ENCODE measurements at places on chromosomes 7 and 10.

DNA sequence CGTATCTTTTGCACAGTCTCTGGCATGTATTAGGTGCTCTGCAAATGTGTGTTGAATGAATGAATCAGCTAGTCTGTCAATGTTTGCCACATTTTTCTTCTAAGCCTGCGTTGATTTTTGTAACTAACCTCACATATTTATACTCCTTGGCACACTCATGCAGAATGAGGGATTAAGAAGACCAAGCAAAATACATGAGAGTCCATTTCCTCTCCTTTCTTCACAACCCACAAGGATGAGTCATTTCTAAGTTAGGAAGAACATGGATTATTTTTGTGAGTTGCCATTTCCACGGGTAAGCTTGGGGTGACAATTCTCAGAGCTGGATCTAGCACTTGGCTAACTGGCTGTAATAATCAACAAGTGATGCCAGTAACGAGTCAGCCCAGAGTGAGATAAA is 158.8 kb downstream of the TWIST1 start:
- no peak for DNase-seq

DNA sequence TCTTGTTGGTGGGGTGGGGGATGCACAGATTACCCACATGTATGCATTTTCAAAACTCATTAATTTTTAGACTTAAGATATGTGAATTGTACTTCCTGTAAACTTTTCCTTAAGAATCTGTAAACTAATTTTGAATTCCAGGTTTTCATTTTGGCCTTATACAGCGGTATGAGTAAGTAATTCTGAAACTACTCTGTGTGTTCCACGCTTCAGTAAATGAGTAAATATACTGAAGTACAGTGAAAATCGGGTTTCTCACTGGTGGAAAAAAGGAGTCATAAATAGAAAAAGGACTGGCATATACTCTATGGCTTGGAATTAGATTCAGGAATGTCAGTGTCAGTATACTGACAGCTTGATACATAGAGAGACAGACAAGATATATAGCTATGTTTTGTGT is 72.8 kb downstream of the CTTNBP2 start:
- DNase-seq: no peak

DNA sequence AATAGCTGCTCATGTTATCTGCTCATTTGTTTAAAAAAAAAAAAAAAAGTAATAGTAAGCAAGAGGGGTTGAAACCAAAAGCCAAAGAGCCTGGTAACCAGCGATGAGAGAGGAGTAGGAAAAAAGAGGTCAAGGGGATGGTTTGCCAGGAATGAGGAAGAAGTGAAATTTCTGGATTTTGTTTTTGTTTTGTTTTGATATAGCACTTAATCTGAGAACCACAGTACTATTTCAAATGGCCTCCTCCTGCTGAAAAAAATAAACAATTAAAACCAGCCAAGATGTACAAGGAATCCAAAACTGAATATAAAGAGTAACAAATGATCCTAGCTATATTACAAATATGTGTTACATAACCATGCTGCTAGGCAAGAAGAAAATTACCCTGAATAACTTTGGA is 213.1 kb downstream of the FGFR2 start:
- no peak for DNase-seq

GRCh38 chr10:70568781-70569495 is 33.6 kb downstream of the PRF1 start:
- DNase-seq: no peak

- no peak for DNase-seq
These were observed 18.7 kb downstream of the CCDC136 start for GRCh38 chr7:128810473-128810872.

DNA sequence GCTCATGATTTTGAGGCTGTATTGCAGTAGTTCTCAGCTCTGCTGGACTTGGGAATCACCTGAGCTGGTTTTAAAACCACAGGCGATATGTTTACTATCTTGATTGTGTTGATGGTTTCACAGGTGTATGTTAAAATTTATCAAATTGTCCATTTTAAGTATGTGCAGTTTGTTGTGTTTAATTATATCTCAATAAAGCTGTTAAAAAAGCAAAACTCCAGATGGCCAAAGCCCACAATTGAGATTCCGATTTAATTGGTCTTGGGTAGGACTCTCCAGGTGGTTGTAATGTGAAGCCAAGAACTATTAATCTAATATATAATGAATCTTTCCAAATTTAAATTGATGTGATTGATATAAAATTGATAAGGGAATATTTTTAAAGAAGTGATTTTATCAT is 48.6 kb downstream of the NRCAM start:
- no peak for DNase-seq

- no peak for DNase-seq
These were observed 207.3 kb upstream of the SH2B2 start for GRCh38 chr7:102079140-102080018.

DNA sequence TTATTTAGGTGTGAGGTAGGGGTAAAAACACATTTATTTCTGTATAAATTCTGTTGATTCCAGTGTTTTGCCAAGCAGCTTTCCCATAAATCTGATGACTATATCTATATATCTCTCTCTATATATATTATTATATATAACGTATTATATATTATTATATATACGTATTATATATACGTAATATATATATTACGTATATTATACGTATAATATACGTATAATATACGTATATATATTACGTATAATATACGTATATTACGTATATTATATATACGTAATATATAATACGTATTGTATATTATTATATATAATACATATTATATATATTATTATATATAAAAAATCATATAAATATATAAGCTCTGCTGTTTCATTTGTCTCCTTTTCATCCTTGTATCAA is 163.5 kb downstream of the GPR158 start:
- DNase-seq: no peak

DNA sequence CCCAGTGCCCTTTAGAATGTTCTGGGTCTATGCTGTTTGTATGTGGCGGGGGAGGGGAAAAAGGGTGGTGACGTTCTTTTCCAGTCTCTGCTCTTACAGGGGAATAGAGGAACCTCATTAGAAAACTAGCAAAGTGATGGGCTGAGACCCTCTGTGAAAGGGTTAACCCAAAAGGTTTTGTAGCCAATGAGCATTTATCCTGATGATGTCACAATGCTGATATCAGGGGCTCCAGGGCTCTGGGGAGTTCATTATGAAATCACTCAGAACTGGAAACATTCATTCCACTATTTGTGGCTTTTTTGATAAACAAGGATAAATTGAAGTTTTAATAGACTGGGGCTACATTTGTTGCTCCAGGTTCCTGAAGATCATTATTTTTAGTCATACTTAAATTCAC is 71.7 kb downstream of the ARID5B start:
- DNase-seq: no peak

GRCh38 chr7:116377721-116378120 is 121.8 kb upstream of the CAV2 start:
- DNase-seq: no peak

- no peak for DNase-seq
These were observed 672.9 kb upstream of the LRRTM3 start for GRCh38 chr10:66252986-66253385.

DNA sequence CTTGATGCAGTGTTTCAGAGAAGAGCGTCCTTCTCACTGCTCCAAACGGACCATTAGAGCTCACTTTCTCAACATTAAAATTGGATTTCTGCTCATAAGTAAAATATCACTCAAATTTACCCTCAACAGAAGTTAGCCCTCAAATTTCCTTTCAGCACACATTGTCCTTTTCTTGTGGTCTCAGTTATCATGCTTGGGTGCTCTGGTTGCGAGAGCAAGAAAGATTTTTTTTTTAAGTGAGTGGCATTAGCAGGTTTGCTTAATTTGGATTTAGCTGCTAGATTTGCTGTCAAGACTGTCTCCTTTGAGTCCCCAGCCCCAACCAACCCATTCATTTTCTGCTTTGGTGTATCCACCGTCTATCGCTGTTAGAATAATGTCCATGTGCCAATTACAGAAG is 2.6 kb upstream of the CH25H start:
- DNase-seq: no peak

DNA sequence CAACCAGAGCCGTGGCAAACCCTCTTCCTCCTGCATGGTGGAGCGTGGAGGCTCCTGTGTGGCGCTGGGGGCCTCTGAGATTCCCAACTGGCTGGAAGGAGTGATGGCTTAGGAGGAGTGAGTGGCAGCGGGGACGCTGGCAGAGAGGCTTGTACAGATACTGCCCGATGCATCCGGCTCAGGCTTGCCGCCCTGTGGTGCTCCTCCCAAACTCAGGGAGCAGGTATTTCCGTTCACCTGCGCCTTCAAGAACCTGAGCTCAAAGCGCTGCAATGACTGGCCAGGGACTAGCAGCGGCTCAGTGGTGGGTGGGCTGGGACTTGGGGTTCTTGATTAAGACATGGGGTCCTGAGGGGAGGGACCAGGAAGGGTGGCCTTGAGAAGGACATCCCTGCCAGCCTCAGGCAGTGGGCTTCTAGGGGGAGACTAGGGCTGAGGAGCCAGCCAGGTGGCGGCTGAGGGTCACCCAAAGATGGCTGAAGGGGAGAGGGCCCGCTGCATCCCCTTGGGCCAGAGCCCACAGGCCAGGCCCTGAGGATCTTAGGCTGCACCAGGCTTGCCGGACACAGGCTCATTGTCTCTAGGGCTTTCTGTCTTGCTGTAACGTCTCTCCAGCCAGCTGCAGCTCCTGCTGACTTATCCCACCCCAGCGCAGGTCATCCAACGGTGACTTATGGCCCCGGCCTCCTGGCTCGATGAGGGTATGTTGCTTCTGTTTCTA is 3.2 kb downstream of the ZNF775 start:
- DNase-seq: no peak

GRCh38 chr7:33909318-33909717 is 4.0 kb downstream of the BMPER start:
- no peak for DNase-seq

DNA sequence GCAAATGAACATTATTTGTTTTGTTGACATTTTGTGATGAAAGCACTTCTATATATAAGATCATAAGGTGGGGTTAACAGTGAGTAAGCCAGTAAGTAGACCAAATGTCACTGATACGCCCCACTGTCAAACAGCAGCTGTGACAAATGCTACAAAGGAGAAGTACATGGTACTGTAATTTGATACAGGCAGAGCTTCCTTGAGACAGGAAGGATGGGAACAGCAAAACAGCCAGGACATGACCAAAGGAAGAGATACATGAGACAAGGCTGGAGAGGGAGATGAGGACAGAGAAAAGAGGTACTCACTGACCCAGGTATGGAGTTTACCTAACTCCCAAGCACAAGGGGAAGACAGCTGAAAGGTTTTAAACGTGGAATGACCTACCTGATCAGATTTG is 127.0 kb downstream of the SRPK2 start:
- no peak for DNase-seq

DNA sequence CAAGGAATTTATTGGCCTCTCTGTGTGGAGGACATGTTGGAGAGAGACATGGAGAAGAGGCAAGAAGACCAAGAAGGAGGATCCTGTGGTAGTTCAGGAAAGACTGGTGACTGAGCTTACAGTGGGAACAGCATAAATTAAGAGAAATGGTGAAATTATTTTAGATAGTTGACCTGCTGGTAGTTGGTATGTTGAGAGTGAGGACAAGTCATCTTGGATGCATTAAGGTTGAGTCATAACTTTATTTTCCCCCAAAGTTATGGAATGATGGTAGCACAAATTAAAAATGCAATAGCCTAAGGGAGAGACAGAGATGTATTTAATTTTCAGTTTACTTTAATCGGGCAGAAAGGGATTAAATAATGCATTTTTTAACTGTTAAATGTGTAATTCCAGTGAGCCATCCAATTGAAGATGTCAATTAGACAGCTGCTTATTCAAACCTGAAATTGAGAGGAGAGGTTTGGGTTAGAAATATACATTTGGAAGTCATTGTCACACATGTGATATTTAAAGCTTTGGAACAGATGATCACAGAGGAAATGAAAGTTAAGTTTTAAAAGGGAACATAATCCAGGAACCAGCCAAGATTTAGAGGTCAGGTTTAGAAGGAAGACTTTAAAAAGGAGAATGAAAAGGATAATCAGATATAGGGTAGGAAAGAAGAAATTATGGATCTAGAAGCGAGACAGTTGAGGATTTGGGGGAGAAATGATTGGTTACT is 80.6 kb downstream of the DGKB start:
- DNase-seq: no peak

DNA sequence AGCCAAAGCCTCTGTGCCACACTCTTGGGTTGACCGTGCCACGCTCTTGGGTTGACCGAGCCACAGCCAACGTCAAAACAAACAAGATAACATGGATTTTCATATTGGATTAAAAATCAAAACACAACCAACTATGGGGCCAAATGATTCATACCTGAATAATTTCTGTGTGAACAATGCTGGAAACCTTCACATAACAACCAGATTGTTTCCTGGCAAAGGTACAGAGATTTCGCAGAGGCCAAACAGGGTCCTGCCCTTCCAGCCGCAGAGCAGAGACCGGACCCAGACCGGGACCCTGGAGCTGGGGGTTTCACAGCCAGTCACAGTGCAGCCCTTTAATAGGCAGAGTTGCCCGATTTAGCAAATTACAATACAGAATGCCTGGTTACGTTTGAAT is 40.5 kb downstream of the ITIH5 start:
- DNase-seq: no peak

- DNase-seq: no peak
These were observed 51.3 kb downstream of the CLEC2L start for GRCh38 chr7:139574618-139575337.

DNA sequence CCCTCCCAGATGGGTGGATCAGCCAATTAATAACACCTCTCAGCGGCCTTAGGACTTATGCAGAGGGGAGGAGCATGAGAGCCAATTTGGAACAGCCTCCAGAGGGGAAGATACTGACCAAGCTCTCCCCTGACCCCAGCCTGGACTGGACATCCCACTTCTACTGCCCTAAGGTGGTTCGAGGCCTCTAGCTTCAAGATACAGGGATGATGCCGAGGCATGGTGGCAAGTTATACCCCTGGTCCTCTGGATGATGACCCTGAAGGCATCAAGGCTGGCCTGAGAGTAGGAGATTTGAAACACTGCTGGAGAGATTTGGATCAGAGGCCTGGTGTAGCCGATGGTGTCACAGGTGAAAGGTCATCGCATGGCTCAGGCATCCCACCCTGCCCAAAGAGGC is 3.2 kb downstream of the CDH23 start:
- no peak for DNase-seq

- DNase-seq: no peak
These were observed 76.6 kb downstream of the CNNM2 start for GRCh38 chr10:102994531-102995295.

GRCh38 chr10:97974526-97975525 is 55.6 kb downstream of the CRTAC1 start:
- no peak for DNase-seq

DNA sequence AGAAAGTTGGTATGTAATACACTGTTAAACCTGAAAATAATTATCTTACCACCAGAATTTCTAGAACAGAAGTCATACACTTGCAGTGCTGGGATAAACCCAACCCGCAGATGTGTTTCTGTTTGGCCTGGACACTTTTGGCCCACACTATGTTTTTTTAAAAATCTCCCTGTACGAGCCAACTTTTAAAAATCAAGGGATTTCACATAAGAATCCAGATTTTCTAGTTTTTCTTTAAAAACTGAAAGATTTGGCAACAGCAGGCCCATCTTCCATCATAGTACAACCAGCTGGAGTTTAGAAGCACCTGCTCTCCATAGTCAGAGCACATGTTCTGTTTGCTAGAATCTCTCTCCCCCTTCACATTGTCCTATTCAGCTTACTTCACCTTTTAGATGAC is 74.0 kb downstream of the TLL2 start:
- DNase-seq: no peak

Measured in stimulated activated CD4-positive, alpha-beta T cell treated with anti-CD3 and anti-CD28 coated beads, TNF-alpha, amount 100 ng/mL, for 1 hour (primary cell).